ENCODE measurements at places on chromosomes 5 and 9. TPM values are rescaled to one million over a fixed set of nuclear protein-coding genes. Genes with fewer than 3 reads are reported as not detected.

DNA sequence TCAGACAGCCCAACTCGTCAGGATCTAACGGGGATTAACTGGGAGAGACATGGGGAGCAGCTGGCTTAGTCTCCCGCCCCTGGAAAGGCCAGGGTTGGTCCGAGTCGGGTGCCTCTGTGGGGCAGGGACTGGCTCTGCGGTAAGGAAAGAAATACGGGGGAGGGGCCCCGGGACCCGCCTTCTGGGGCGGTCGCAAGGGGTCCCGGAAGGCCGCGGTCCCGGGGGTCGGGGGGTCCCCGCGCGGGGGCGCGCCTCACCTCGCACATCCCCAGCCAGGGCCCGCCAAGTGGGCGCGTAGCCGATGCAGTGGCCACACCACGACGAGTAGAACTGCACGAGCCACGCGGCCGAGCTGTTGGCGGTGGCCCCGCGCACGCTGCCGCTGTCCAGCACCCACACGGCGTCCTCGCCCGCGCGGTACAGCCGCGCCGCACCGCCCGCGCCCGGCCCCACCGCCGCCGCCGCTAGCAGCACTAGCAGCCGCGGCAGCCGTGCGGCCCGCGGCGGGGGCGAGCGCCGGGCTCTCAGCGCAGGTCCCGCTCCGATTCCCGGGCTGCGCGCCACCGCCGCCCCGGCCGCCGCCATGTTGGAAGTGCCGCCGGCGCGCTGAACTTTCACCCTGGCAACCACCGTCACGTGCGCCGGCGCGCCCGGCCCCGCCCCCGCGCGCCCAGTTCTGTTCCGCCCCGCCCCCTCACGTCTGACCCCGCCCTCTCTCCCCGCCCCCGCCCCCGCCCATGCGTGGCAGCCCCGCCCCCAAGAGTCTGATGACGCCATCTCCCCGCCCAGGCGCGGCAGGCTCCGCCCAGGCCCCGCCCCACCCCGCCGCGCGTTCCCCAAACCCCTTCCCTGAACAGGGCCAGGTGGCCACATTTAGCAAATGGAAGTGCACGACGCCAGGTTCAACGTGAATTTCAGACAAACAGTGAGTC lies at the start of gene QSOX2:
TSS of gene QSOX2 (minus strand) at position 594 of the 932 bp plus-strand sequence. CDS start at position 585, 9 bp downstream.
- peaks cover 22% of the 10 kb centered on the region for H3K4me1 ChIP-seq
- H3K4me3 ChIP-seq = peak within 1 kb of the TSS; percentile 78
- DNase-seq = peak; percentile 92

DNA sequence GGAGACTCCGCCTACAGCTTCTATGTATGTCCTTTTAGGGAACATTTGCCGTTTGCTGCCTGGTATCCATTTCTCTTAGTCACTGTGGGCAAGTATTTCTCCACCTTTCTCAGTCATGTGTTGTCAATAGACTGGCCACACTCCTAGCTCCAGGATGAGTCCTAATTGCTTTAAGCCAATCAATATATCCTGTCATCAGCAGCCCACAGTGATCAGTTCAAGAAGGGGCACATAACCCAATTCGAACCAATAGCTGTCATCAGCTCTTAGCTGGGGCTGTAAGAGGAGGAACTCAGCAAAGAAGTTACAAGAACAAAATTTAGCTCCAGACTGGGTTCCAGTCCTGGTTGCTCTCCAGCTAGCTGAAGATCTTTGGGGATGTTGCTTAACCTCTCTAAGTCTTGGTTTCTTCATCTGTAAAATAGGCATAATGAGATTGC lies 70.7 kb upstream of the MAN2A1 start:
- H3K4me3 ChIP-seq = no peak overlapping the region
- H3K27me3 ChIP-seq = no peaks in the 10 kb centered on the region
- DNase-seq = no peak
- H3K27ac ChIP-seq = no peak overlapping the region
- H3K36me3 ChIP-seq = no peaks in the 10 kb centered on the region

DNA sequence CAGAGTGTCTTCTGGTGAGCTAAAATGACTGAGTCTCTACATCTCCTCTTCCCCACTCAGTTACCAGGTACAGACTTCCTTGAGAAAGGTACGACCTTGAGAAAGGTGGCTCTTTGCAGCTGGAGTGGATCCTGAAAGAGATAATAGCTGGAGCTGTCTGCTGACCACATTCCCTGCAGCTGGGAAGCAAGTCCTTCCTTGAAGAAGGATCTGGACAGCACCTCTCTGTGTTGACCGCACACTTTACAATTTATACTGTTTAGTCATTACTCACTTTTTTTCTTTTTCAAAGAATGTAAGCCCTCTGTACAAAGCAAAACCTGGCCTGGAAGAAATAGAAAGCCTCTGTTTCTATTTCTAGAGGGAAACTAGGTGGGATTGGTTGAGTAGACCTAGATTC lies 148.8 kb downstream of the MACIR start:
- H3K27me3 ChIP-seq = no peaks in the 10 kb centered on the region
- no peaks in the 10 kb centered on the region for H3K36me3 ChIP-seq
- no peak overlapping the region for H3K4me3 ChIP-seq
- DNase-seq = no peak
- H3K4me1 ChIP-seq = no peaks in the 10 kb centered on the region
- H3K27ac ChIP-seq = no peak overlapping the region

DNA sequence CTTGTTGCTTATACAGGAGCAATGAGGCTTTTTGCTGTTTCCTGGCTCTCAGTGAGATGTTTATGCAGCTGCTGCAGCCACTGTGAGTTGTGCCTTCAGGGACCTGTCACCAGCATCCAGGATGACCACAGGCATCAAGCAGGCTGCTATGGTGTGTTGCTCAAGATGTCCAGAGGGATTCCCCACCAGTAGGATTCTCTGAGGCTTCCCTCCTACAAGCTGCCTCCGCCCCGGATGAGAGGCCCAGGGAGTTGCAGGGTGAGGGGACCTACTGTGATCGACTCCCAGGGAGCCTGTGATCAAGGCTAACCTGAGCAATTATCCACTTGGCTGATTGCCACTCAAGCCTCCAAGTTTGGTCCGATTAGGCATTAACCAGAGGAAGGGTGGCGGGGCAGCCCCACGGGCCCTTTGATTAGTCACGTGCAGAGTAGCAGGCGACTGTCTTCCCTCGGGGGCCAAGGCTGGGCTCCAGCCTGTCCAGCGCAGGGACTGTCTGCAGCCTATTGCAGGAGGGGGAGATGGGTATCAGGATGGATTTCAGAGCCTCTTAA lies 1.8 kb upstream of the FAT2 start:
- no peak for DNase-seq
- no peak overlapping the region for H3K4me3 ChIP-seq
- H3K36me3 ChIP-seq = no peaks in the 10 kb centered on the region
- H3K27me3 ChIP-seq = no peaks in the 10 kb centered on the region
- no peaks in the 10 kb centered on the region for H3K4me1 ChIP-seq

DNA sequence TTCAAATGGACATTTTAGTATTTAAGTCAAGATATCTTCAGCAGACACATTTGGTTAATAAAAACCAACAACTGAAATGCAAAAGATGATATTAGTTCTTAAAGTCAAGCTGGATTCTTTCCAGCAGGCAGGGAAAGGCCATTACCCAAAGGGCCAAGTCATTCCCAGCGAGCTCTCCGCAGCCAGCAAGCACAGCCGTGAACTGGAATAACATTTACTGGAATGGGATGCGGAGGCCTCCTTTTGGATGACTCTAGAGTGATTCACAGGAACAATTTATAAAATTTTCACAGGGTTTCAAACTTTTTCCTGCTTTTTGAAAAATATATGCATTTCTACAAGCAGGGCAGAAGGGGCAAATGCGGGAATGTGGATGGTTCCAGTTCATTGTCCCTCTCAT lies 76.6 kb upstream of the DAB2 start:
- no peaks in the 10 kb centered on the region for H3K36me3 ChIP-seq
- peaks cover 11% of the 10 kb centered on the region for H3K4me1 ChIP-seq
- no peak overlapping the region for H3K4me3 ChIP-seq
- DNase-seq = no peak

DNA sequence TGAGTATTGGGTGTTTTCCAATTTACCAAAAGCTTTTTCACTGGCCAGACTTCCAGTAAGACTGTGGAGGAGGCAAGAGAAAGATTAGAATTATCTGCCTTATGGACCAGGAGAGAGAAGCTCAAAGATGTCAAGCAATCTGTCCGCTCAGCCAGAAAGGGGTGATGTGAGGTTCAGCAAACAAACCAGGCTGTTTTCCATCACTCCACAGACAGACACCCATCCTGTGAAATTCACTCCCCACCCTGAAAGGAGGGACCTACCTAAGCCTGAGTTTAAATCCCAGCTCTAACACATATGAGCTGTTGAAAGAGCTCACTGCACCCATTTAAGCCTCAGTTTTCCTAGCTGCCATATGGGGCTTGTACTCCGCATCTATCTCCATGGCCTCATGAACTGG lies 14.9 kb upstream of the COL27A1 start:
- no peaks in the 10 kb centered on the region for H3K36me3 ChIP-seq
- no peak overlapping the region for H3K27ac ChIP-seq
- no peaks in the 10 kb centered on the region for H3K27me3 ChIP-seq
- peaks cover 18% of the 10 kb centered on the region for H3K4me1 ChIP-seq
- no peak for DNase-seq

GRCh38 chr9:127714951-127715469 lies 453 bp downstream of the PTRH1 start:
- peak overlapping the region; percentile 91 for H3K4me3 ChIP-seq
- DNase-seq = no peak
- no peaks in the 10 kb centered on the region for H3K27me3 ChIP-seq
- H3K27ac ChIP-seq = peak overlapping the region; percentile 83

DPYSL3 gene
- 52.8 TPM for total RNA-seq

Data from upper lobe of right lung (tissue), 1 donor.